ENCODE measurements at places on chromosomes 12 and 14.

GRCh38 chr12:96302687-96303310 is 97.4 kb downstream of the CDK17 start:
- no peak for DNase-seq

- DNase-seq = no peak
Observed at GRCh38 chr12:69332815-69333358, 15.3 kb upstream of the LYZ start.

DNA sequence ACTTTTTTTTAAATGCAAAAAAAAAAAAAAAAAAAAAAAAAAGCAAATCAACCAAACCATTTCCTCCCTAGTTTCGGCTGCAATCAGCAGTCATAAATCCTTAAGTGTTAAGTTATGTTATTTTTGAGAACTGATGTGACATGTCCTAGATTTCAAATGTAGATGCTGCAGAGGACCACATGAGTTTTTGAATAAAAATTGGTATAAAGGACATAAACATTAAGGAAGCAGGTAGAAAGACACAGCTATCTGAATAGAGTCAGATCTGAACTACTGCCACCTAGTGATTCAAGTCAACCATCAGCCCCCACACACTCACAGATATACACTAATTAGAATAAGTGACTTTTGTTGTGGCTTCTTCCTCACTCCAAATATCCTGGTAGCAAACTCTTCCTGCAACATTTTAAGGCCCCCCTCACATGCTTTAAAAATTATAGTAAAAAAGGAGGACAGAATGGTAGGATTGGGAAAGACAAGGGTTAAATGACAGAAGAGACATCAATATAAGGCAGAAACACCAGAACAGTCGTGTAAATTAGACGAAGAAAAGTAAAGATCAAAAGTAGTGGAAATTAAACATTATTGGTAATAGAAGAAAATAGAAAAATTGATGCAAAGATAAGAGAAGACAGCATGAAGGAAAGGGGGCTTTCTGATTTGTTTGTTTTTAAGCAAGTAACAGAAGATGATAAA is 394.5 kb upstream of the ATP2B1 start:
- DNase-seq = no peak

GRCh38 chr12:62860501-62861411 is 74.2 kb downstream of the PPM1H start:
- DNase-seq = no peak

GRCh38 chr12:84807249-84807648 is 105.3 kb downstream of the SLC6A15 start:
- DNase-seq = no peak

DNA sequence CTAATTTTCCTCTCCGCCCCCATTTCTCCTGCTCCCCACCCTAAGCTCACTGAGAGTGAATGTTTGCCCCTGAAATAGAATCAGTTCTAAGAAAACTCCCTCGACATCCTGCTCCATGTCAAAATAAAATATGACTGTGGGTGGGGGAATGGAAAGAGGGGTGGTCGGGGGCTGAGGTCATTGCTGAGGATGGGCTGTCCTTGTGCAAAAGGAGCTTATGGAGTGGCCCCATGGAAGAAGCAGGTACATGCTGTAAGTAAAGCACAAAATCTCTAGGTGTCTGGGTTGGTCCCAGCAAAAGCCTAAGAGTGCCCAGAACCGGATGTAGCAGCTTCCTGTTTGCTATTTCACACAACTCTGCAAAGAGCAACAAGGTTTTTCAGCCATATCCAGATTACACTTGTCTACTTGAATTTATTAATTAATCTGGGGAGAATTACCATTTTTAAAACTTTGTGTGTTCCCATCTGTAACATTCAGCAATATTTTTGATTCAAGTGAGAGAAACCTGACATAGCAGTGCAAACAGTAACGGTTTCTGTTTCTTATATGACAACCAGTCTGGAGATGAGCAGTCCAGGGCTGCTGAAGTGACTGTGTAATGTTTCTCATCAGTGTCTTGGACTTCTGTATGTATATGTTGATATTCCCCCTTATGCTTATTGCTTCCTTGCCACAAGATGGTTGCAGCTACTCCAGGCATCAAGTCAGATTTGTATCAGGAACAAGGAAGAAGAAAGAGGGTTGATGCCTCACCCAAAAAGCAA is 40.4 kb upstream of the GZMB start:
- DNase-seq = no peak

DNA sequence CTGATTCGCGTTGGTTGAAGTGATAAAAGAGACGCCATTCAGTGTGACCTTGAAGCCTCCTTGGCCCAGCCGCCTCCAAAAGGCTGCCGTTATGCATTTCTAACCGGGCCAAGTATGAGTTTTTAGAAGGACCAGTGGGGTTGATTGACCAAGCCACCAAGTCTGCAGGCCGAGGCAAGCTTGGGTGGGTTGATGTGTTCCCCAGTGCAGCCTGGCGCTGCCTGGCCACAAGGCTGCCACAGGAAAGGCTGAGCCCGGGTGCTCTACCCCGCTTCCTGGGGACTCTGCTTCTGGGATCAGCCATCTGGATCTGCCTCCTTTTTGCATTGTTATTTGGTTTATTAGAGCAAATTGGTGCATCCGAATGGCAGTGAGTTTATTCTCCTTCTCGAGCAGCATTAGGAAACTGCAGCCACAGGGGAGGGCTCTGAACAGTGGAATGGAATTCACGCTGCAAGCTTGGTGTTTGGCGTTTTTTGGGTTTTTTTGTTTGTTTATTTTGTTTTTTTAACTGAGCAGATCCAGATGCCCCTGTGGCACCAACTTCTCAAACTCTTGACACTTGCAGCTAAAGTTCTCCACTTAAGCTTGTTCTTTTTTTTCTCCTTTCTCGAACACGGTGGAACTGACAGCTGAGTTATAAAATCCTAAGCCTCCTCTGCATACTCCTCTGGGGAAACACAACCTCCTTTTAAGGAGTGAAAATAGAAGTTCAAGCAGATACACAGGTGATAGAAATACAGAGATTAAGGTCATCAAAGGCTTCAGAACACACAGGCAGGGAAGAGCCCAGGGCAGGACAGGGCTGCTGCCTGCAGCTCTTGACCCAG is 145.4 kb upstream of the FKBP4 start:
- peak; percentile 17 for DNase-seq

DNA sequence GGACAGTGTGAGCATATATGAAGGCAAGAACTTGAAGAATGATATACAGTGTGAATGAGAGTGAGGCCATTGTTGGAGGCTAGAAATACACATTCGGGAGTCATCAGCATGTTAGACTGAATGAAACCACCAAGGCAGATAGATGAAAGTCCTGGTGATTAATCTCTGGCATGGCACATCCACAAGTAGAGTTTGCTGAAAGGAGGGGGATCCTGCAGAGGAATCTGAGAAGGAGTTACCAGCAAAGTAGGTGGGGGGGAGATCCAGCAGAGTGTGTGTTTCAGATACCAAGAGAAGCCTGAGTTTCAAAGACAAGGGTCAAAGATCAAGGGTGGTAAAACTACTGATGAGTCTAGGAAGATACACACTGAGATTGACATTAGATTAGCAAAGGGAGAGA is 426.7 kb upstream of the DCN start:
- DNase-seq = no peak

GRCh38 chr12:110948041-110948440 is 27.7 kb upstream of the MYL2 start:
- no peak for DNase-seq

DNA sequence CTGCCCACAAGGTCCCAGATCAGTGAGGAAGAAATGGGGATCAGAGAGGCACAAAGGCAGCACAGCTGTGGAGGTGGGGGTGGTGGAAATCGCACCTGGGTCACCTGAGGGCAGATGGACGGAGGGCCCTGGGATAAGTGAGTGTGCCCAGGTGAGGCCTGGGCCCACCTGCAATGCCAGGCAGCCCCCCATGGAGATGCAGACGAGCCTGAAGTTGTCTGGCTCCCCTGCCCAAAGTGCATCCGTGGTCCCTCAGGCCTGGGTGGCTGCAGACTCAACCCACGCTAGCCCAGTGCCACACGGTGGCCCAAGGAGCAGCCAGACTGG is 84.9 kb downstream of the NCOR2 start:
- no peak for DNase-seq

DNA sequence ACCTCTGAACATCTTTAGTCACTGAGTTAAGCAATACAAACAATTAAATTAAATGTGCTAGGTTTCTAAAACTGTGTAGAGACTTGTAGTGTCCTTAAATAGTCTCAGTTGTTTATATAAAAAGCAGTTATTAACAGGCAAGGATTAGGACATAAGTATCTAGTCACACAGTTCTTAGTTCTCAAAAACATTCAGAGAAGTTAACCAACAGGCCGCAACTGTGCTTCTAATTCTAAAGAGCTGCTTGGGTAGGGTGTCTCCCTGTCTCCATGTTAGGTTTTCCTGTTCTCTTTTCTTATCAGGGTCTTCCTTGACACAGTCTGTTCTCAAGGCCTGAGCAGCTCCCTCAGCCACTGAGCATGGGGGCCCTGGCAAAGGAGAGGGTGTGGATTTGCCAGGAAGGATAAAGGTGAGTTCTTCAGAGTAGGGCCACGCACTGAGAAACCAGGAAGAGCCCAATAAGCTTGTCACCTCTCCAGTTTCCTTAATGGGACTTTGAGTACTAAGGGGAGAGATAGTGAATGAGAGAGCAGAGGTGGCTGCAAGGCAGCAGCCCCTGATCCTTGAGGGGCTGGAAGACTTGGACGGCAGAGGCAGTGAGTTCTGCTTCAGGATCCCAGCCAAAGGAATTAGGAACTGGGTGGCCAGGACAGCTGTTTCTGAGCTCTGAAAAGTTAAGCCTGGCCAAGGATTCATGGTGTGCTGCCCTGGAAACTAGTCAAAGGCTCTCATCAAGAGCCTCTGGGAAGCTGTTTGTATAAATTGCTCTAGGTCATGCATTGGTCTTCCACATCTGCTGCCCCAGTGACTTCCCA is 177.3 kb downstream of the MYRFL start:
- DNase-seq = peak; percentile 77

GRCh38 chr14:69317102-69317755 is 57.3 kb downstream of the GALNT16 start:
- DNase-seq = peak; percentile 90

- peak; percentile 85 for DNase-seq
Observed at GRCh38 chr12:104596134-104596799, 139.5 kb downstream of the CHST11 start.

DNA sequence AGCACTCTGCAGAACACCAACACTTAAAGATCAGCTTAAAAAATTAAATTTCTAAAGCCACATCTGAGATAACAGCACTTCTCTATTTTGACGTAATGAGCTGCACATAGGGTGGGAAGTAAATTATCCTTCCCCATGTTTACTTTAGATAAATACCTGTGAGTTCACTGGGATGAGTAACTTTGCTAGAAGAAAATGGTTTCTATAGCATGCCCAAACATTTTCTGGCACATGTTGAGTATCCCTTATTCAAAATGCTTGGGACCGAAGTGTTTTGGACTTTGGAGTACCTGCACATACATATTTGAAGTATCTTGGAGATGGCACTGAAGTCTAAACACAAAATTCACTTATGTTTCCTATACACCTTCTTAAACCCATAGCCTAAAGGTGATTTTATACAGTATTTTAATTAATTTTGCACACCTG is 6.6 kb downstream of the SLC38A2 start:
- DNase-seq = no peak

GRCh38 chr14:74587363-74587707 is 24.7 kb downstream of the LTBP2 start:
- DNase-seq = no peak

- DNase-seq = no peak
Observed at GRCh38 chr12:108764540-108765288, 33.4 kb upstream of the CORO1C start.

DNA sequence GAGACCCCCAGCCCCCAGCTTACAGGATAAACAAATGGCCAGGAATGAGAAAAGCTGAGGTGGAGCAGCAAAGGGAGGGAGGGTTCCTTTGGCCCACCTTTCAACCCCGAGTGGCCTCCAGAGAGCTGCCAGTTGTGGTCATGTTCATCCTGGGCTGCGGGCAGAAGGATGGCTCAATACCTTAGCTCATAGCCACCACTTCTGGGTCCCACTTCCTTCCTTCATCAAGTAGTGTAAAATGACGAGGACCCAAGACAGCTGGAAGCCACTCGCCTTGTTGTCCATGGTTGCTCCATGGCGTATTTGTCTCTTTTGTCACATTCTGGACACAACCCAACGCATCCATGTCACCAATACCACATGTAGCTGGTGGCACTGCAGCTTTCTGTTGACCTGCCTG is 24.2 kb downstream of the CRACR2A start:
- DNase-seq = no peak

DNA sequence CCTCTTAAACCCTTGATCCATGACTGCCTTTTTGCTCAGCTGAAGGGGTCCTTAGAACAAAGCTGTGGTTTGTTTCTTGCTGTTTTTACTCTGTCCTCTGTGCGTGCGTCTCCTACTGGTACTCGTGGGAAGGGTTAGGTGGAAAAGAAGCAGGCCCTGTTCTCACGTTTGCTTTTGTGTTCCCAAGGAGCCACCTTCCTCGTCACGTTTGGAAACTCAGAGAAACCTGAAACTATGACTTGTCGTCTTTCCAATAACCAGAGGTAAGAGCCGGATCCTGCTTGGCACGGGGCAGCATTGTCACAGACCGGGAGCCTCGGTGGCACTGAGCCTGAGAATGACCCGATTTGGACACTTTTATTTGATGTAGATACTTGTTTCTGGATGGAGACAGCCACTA is 13.1 kb downstream of the ZFYVE21 start:
- DNase-seq = no peak

GRCh38 chr14:36238666-36239363 is 62.3 kb upstream of the PTCSC3 start:
- DNase-seq = no peak

- peak; percentile 50 for DNase-seq
Observed at GRCh38 chr14:24395609-24396582, 2.9 kb upstream of the NYNRIN start.

GRCh38 chr14:101402936-101403660 is 158.2 kb upstream of the DIO3 start:
- DNase-seq = no peak

DNA sequence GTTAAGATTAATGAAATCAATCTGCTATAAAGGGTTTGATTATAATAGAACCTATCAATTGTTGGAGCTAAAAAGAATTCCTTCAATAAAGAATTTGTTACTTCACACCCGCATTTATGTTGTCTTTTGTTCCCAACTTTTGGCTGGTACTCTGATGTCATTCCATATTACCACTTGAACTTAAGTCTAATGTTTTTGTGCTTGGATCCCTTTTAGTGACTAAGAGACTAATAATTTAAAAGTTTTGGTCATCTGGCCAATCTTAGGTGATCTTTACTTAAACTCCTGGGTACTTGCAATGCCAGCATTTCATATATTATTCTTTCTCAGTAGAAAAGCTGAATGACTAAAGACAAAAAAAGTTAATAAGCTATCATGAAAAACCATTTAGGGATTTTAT is 113.0 kb downstream of the TMEM30B start:
- no peak for DNase-seq
